ENCODE measurements at places on chromosomes 6 and 20.

GRCh38 chr6:80186082-80186481 is 79.6 kb downstream of the BCKDHB start:
- no peak for DNase-seq

DNA sequence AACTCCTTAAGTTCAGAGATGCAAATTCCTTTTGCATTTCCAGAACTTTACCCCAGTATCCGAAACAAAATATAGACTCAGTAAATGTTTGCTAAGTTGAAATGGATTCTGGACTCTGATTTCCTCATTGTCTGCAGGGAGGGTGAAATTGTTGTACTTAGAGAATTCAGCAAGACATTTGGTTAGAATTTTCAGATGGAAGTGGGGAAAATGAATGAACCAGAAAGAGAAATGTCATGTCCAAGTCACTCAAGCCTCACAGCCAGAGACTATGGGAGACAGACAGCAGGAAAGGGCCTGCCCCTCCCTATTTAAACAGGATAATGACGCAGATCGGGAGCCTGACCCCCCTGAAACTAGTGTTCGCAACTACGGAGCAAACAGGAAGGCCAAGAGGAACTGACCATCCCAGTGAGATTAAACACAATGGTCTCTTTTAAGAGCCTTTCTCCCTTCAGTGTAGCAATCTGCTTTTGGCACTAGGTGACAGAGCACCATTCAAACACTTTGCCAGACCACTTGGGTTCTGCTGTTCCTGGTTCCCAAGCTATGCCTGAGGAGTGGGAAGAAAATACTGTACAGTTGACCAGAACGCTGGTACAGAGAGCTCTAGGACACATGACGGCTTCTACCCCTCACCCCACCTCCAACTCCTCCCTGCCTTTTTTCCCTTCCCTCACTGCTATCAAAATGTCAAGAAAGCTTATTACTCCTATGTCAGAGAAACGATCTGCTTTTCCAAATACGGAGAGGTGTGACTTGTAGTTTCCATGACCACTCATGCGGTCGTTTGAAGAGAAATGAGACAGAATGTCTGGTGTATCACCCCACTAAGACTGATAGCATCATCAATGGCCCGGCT is 13.7 kb downstream of the NEDD9 start:
- no peak for DNase-seq

GRCh38 chr6:81962198-81962597 is 209.7 kb upstream of the TENT5A start:
- DNase-seq = no peak

DNA sequence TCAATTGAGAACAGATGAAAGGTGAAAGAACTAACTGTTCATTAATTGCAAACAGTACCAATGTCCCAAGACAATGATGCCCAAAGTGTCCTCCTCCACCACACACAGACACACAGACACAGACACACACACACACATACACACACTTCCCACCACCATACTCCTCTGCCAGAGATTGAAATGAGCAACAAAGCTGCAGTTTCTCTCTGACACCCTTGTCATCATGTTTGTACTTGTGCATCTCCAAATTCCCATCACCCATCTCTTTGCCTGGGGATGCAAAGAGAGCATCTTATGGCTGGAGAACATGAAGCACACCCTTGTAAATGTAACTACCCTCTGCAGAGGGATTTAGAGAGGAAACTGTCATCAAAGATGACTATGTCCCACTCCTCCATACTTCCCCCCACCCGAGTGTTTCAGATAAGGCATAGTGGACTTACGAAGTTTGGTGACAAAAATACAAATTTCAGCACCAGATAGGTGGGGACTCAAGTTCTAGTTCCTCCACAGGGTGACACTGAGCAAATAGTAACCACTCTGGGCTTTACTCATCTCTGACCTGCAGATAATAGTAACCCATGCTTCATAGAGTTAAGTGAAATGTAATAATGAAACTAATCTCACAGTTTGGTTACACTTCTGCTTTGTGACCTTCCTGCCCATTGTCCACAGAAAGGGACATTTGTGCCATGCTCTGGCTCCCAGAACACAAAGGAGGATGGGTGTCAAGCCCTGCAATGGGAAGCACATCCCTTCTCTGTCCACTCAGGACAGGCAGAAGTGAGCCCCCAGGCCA is 8.7 kb downstream of the MAFB start:
- DNase-seq = no peak

DNA sequence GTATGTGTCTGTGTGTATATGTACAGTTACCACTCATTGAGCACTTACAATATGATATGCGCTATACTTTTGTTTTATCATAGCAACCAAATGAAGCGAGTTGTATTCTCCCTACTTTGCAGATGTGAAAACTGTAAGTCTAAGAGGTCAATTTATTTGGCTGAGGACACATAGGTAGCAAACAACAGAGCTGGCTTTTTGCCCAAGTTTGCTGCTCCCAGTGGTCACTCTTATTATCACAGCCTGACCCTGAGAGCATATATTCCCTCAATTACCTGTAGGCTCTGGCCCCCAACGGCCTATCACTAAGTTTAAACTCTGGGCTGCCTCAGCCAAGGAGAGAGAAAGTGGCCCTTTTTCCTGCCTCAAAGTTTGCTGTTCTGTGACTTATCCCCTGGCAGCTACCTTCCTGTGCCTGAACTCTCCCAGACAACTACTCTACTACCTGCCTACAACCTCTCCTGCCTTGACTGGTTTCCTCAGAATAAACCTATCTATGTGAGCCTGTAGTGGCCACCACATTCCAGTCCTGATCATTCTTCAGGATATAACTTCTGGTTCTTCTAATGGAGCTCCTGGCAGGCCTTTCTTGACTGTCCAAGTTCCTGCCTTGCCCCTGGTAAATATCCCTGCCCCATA is 221.8 kb downstream of the FRK start:
- DNase-seq = no peak

GRCh38 chr20:47139934-47140535 is 216.5 kb downstream of the ZMYND8 start:
- DNase-seq = no peak

- no peak for DNase-seq
These were observed 21.1 kb downstream of the RTN4IP1 start for GRCh38 chr6:106608080-106608668.

DNA sequence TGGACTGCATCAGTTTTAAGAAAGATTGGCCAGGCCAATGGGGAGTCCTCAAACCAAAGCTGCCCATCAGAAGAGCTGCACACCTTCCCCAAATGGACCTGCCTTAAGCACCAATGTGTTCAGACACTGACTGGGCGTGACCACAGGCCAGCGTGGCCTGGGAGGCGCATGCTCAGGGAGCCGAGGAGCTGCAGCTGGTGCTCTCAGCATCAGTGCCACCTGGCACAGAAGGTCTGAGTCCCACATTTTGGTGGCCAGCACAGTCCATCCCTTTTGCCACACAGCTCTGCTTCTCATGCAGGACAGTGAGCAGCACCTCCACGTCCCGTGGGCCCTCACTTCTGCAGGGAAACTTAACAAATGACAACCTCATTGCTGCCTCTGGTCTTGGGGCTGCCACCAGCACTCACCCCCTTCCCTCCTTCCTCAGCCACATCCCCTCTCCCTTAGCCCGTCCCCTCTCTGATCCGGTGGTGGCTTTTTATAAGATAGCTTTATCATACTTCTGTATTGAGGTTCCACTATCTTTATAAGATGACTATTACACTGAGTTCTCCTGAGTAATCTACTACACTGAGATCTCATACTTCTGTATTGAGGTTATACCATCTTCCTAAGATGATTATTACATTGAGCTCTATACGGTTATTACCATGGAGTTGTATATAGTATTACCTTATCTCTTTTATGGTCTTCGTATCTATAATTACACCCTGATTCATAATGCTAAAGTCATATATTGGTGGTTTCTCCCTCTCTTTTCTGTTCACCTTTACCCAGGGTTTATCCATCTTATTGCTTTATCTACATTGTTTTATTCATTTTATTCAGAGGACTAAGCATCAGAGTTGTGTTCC is 109.1 kb downstream of the TOX2 start:
- DNase-seq = no peak

DNA sequence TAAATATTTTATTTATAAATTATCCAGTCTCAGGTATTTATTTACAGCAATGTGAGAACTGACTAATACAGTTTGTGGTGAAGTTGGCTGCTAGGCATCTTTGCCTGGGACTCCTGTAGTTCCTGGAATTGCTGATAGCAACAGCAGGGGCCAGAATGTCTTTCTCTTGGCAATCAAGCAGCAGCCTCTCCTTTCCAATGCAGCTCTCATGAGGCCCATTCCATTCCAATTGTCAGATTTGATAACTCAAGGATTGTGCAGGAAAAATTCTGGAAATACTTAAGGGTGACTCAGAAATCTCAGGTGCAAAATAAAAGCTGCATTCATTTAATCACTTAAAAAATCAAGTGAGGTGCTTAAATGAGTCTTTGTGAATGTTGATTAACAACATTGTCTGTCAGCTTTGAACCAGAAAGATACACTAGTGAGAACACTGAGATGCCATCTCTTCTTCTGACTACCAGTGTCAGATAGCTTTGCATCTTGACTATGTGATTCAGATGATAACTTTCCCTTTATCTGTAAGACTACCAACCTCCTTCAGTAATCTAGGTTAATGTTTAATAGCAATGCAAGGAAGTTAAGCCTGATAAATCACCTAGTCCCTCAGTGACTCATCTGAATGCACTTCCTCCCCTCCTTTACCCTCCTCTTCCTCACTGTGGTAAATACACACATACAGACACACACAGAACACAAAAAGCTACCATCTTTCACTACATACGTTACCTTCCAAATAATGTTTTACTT is 32.1 kb upstream of the COL21A1 start:
- no peak for DNase-seq

GRCh38 chr6:109782491-109782999 is 91.4 kb downstream of the FIG4 start:
- no peak for DNase-seq

- DNase-seq = no peak
These were observed 32.1 kb upstream of the TCFL5 start for GRCh38 chr20:62893700-62894099.

- DNase-seq = no peak
These were observed 683.7 kb downstream of the EPM2A start for GRCh38 chr6:145051661-145052060.

DNA sequence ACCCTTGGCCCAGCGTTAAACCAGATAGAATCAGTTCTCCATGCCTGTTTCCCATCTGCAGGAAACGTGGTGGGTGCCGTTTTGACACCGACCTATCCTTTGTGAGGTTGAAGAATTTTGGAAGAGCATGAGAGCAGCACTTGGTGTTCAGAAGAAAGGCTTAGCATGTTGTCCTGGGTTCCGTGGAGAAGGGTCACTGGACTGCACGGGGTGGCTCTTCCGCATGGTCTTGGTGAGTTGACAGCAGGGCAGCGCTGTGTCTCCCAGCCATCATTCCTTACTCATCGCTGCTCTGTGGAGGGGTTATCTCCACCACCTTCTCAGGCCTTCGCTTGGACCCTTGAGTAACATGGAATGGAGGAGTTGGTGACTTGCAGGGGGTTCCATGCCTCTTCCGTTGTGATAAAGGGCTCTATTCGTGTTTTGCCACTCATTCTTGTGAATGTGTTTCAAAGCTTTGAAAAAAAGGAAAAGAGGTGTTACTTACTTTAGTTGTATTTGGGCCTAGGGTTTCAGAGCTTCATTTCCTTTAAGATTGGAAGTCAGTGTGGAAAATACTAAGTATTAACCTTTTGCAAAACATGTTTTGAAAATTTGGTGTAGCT is 8.2 kb downstream of the HIVEP1 start:
- no peak for DNase-seq

- no peak for DNase-seq
These were observed 21.3 kb upstream of the CEP43 start for GRCh38 chr6:166977621-166978525.

DNA sequence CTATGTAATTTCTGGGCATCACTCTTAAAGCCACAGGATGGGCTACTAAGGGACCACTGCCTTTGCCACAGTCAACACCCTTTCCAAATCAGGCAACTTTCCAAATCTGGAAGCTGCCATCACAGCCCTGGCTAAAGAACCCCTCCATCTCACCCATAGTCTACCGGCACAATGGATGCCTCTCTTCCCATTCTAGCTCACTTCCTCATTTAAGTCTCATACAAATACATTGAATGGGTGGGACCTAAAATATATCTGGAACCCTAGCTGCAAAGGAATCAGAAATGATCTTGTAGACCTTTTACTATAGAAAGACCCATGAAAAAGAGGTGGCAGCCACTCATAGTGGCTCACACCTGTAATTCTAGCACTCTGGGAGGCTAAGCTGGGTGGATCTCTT is 3.3 kb upstream of the TREML4 start:
- DNase-seq = no peak

- no peak for DNase-seq
These were observed 26.7 kb upstream of the TMEM14A start for GRCh38 chr6:52644253-52644652.

DNA sequence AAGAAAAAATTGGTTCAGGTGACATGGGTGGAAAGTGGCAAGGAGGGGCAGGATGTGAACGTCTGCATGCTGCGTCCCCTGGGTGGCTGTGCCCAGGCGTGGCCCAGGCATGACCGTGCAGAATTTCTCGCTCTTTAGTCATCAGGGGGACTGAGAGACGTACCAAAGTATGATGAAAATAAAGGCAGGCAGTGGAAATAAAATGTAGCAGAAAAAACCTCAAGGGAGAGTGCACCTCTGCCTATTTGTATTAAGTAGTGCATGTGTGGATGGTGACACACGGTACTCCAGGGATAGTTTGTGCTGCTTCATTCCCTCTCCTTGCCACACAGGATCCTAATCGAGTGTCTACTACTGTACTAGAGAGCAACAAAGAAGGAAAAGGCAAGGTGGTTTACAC is 81.1 kb downstream of the ATP9A start:
- DNase-seq = no peak

GRCh38 chr6:143200167-143200770 is 139.6 kb downstream of the AIG1 start:
- no peak for DNase-seq

- DNase-seq = no peak
These were observed 6.5 kb downstream of the C20orf202 start for GRCh38 chr20:1209447-1210387.

- DNase-seq = no peak
These were observed 97.5 kb downstream of the GMDS start for GRCh38 chr6:2147766-2148448.

DNA sequence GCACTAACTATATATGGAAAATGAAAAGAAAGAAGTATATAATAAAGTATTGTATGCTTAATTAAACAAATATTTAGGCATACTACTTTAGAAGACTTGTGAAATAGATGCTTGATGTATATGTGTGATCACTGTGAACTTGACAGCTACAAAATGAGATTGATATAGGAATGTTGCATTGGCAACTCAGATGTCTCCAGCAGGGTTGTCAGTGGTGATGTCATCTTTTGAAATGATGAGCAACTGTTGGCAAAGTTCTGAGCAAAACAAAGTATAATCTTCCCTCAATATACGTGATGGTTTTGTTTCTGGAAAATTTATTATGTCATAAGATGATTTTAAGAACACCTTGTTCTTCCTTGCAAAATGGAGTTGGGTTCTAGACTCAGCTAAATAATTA is 133.8 kb downstream of the ARID1B start:
- no peak for DNase-seq

- no peak for DNase-seq
These were observed 42.6 kb downstream of the TBC1D7 start for GRCh38 chr6:13285705-13286104.

GRCh38 chr6:91691449-91691848 is 1104.6 kb upstream of the MAP3K7 start:
- DNase-seq = no peak
